ENCODE measurements at places on chromosomes 2 and 18.

DNA sequence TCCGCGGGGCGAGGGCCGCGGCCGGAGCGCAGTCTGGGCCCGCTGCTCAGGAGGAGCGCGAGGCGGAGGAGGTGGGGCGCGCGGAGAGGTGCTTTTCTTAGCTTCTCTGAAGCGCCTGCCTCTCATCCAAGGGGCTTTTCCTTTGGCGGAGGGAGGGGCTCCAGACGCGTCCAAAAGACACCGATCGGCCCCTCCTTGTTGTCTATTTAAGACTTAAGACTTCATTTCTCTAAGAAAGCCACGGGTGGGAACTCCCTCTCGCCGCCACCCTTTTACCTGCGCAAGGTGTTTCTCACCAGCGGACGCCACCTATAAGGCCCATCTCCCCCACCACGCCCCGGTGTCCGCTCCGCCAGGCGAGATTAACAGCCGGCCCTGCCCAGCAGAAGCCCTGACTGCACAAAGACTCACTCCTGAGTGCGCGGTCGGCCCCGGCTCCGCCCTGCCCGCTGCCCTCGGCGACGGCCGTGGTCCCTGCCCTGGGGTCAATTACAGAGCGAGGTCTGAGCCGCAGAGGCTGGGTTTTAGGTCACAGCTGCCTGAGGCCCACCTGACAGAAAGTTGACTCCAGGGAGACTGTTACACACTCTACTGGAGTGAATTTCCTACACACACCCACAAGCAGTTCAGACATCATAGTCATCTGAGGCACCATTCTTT, at the start of gene DSC2:
Gene DSC2, minus strand, starts transcription at position 397 of the 660 bp plus-strand sequence. CDS start 450 bp downstream, outside the sequence.
- DNase-seq, result no peak

GRCh38 chr2:11016735-11017388, 105.1 kb downstream of the KCNF1 start:
- DNase-seq, result no peak

DNA sequence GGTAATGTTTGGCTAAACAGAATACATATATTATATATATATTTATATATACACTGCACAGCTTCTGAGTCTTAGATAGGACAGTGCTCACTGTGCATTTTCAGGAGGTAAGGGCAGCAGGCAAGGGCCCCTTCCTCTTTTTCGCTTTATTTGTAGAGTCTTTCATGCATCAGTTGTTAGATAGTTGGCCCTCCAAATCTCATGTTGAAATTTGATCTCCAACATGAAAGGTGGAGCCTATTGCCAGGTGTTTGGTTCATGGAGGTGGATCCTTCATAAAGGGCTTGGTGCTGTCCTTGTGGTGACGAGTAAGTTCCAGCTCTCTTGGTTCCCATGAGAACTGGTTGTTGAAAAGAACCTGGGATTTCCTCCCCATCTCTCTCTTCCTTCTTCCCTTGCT, 48.1 kb downstream of the TSN start:
- DNase-seq, result no peak

DNA sequence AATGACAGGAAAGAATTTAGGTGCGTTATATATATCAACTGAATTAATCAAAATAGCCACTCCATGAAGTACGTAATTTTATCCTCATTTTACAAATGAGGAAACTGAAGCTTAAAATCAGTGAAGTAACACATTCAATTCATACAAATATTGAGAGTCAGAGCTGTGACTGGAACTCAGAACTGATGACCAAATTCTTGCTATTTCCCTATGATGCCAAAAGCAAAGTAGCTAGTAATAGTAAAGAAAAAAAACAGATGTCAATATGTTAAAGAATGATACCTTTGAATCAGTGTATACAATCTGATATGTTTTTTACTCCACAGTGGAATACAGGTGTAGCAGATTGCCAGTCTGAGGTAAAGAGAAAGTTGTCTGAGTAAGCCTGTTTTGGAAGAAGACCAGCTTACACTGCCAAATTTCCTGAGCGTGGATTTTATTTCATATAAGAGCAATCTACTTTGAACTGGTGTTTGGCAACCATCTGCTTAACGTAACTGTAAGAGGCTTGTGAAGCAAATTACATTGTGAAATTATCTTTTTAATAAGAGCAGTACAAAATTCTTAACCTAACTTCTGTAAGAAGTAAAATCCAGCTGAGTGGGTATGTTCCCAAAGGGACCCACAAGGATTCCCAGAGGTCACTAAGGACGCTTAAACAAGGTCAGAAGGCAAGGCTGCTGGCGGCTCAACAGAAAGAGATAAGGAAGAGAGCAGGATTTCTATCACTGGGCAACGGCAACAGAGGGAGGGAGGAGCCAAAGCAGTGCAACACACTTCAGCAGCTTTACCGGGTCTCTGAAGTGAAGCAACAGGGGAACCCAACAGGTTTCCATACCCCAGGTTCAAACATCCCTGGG, 85.6 kb downstream of the IKZF2 start:
- DNase-seq, result no peak
